ENCODE measurements at places on chromosomes 7 and 10.

GRCh38 chr7:24201226-24201625, 82.8 kb upstream of the NPY start:
- DNase-seq: no peak

DNA sequence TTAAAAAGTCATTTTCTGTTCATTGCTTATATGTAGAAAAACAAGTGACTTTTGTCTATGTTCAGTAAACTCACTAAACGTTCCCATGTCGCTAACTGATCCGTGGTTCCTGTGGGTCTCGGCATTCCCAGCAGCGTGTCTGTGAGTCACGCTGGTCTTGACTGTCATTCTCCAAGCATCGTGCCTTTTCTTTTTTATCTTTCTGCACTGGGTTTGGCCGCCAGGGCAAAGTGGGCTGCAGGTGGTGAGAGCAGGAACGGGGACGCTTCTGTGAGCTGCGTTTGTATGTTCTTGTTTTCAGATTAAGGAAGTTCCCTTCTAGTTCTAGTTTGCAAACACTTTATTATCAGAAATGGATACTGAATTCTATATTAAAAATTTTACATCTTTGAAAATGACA, 6.8 kb upstream of the SCART1 start:
- DNase-seq: no peak

- no peak for DNase-seq
Observed at GRCh38 chr7:84837405-84837804, 349.5 kb downstream of the SEMA3D start.

DNA sequence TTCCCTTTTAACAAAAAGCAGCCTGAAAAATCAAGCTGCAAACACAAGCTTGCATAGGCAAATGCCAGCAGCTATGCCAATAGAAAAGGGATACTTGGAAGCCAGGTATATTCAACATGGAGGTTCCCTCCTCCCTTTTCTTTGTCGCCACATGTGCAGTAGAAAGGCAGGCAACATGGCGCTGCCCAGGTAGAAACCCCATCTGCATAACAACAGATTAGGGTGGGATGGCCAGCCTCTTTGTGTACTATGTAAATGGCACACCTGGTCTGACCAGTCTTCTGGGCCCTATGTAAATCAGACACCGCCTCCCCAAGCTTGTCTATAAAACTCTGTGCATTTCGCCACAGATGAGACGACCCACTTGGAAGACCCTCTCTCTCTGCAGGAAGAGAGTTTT, 58.1 kb downstream of the CCDC3 start:
- DNase-seq: no peak

GRCh38 chr10:12583891-12584595, 234.7 kb downstream of the CAMK1D start:
- no peak for DNase-seq

DNA sequence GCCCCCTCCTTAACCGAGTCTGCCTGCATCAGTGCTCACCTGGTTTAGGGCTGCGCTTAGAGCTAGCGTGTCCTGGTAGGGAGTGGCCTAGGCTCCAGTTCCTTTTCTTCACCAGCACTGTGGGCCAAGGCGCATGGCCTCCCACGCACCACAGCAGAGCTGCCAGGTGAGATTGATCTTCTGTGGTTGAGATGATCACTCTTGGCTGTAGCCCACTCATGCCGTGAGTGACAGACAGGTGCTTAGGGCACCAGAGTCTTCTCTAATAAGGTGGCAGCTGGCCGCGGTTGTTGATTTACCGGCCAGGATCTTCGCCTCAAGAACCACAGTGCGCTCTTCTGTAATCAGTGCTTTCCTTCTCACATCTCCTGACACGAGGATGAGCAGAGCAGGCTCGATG, 157.2 kb upstream of the INSYN2A start:
- DNase-seq: no peak

DNA sequence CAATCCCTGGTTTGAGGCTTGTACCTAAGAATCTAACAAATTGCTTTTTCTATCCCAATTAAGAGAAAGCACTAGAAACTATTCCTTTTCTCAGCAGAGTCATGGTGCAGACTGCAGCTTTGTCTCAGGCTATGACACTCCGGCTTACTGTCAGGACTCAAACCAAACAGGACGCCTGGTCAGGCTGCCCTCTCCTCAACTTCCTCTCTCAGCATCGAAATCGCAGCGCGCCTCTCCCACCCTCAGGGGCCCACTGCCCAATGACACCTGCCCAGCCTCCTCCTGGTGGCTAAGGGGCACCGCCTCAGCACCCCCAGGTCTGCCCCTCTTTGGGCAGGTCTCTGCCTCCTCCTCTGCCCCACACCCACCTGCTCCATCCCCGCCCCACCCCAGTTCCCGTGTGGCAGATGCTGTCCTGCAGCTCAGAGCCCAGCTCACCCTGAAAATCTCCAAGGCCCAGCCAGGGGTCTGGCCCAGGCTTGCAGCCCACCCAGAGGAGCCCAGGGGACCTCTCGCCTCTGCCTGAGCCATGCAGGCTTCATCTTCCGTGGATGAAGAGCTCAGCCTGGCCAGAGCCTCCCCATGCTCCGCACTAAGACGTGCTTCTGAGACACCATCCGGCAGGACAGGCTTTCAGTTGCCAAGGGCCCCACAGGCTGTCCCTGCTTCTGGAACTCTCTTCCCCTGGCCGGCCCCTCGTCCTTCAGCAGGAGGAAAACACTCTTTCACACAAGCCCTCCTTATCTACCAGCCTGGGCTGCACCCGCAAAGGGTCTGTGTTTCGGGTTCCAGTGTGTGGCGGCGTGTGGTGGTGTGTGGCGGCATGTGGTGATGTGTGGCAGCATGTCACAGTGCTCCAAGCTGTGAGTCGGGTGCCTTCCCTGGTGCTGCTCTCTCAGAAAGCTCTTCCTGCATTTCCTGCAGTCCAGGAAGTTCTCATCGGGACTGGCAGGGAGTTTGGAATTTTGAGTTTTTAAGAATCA, 16.4 kb upstream of the PTPRN2 start:
- no peak for DNase-seq

- DNase-seq: peak; percentile 60
Observed at GRCh38 chr10:88553116-88553752, 29.9 kb downstream of the RNLS start.

- DNase-seq: no peak
Observed at GRCh38 chr10:78752708-78753107, 316.1 kb upstream of the ZMIZ1 start.

DNA sequence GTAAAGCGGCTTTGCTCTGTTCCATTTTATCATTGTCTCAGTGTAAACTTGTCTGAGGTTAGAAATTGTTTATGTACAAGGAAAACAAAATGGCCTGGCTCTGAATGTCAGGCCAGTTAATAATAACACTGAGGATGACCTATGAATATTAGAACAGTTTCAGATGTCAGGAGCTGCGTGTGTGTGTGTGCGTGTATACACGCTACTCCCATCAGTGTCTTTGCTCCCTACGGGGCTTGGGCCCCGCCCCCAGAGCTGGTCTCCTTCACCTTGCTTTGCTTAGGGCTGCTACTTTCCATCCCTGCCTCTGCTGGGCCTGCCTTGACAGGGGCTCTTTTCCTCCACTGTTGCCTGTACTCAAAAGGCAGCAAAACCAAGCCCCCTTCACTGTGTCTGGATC, 142.3 kb upstream of the BET1 start:
- no peak for DNase-seq

- no peak for DNase-seq
Observed at GRCh38 chr10:11358011-11358410, 253.4 kb downstream of the USP6NL start.

GRCh38 chr10:31456468-31456867, 137.5 kb downstream of the ZEB1 start:
- no peak for DNase-seq

DNA sequence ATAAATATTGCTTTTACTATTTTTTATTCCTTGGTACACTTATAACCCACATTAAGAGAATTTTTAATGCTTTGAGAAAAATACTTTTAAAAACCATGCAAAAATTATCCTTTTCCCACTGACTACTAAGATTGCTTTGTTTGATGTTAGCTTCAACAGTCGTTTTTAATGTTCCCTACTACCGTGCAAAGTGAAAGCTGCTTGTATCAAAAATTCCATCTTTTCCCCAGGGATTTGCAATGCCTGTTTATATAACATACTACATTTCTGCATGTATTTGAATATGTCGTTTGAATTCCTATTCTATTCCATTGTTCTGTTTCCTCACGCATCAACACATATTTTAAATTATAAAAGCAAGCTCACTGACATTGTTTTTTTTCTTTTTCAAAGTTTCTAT, 54.4 kb downstream of the TFPI2 start:
- DNase-seq: no peak

DNA sequence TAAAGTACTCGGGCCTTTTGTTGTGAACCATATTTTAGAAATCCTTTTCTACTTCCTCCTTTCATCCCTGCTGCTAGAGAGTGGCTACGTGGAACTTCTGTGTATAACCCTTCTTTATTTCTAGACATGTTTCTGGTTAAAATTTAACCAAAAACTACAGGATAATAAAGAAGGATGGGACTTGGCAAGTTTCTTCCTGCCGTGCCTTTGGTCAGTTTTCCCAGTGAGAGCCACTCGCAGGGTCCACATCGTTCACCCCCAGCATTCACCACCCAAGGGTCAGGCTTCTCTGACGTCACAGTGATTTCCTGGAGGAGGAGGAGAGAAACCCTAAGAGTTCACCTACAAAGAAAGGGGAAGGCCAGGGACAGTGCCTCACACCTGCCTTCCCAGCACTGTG, 45.4 kb downstream of the NKX6-2 start:
- no peak for DNase-seq

- DNase-seq: no peak
Observed at GRCh38 chr10:29588629-29589421, 45.9 kb downstream of the SVIL start.

DNA sequence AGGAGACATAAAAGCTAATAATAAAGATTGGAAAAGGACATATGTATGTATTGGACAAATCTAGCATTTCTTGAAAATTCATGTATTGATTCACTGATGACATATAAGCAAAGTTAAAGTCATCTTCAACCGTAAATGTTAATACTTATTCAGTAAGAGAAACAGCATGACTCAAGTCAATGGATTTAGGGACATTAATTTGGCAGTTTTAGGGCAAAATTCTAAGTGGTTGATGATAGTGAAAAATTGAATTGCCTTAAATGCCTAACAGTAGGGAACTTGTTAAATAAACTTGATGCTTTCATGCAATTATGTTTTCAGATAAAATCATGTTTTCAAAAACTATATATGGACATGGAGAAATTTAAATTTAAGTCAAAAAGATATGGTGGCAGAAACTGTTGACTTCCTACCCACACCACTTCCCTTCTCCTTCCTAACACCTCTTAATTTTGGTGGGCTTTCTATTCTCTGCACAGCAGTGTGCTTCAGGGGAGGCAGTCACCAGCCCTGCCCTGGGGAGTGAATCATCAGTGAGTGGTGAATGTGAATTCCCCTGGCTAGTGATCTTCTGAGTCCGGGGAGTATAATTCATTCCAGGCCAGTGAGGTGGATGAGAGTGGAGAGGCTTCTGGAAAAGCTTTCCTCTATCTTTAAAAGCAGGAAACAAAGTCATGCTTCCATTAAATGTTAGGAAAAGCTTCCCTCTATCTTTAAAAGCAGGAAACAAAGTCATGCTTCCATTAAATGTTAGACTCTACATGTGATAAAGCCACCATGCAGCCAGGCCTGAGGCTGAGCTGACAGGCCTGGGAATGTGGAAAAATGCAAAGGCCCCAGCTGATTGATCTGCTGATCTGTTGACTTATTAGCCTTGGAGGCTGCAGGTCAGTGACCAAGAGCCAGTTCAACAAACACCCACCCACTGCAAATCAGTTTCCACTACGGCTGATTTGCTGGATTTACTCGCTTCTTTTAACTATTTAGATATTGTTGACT, 25.2 kb upstream of the ITGB1 start:
- DNase-seq: peak; percentile 50

GRCh38 chr10:32269343-32270100, 77.4 kb downstream of the EPC1 start:
- DNase-seq: no peak

DNA sequence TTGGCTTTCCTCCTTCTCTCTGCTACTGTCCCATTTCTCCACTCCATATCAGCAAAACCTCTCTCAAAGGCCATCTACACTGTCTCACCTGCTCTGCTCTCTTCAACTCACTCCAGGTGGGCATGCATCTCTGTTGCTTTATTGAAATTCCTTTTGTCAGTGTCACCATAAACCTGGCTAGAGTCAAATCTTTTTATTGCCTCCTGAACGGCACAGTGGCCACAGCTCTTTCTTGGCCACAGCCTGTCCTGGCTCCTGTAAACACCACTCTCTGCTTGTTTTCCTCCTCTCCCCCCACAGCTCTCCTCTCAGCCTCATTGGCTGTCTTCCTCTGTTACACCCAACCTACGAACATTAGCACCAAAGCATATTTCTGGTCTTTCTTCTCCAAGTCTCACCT, 31.1 kb upstream of the TMEM273 start:
- DNase-seq: no peak

GRCh38 chr7:130346177-130346905, 1.7 kb downstream of the CPA5 start:
- no peak for DNase-seq

GRCh38 chr10:94546901-94547185, 1.3 kb downstream of the HELLS start:
- no peak for DNase-seq

Measured in CD4-positive, alpha-beta T cell treated with Interleukin-12 subunit alpha and Interleukin-12 subunit beta, for 1 hour (primary cell).